ENCODE measurements at places on chromosomes 7 and 10. TPM values are rescaled to one million over a fixed set of nuclear protein-coding genes. Genes with fewer than 3 reads are reported as not detected.

- DNase-seq, result no peak
These were observed 111.1 kb upstream of the GLI3 start for GRCh38 chr7:42348071-42348470.

DNA sequence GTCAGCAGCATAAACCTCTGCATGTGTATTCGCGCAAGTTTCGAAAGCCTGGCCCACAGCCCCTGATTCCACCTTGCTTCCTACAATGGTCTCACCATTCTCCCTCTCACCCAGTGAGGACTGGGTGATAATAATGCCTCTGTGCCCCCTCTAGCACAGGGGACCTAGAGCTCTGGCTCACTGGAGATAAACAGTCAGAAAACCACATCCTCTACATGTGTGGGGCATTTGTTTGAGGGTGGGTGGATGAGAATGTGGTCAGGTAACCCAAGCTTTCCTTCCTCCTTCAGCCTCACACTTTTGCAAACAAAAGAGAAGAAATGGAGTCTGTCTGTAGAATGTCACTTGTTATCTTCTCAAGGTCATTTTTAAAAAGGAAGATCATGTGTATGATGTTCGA, 373.5 kb downstream of the KCNMA1 start:
- DNase-seq, result no peak

GRCh38 chr10:93841961-93842360, 51.8 kb upstream of the SLC35G1 start:
- DNase-seq, result no peak

Gene ICA1
- 33.0 TPM for total RNA-seq

- DNase-seq, result peak; percentile 36
These were observed 32.4 kb downstream of the ITIH5 start for GRCh38 chr10:7634142-7634894.

- no peak for DNase-seq
These were observed 133.6 kb upstream of the COL1A2 start for GRCh38 chr7:94261067-94261466.

DNA sequence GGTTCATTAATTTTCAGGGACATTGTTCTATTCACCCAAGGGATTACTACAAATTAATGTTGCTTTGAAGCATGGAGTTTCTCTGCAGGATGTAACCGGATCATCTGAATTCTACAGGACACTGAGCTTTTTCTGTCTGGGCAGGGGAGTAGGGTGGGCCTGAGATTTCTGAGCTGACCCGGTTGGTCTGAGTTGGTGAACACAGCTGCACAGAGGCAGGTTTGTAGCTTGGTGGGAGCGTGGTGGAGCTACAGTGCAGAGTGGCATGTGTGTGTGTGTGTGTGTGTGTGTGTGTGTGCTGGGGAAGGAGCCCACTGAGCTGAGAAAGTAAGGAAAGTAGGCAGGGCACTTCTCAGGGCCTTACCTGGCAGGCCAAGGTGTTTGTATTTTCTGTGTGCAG, 62.6 kb downstream of the SH2D4B start:
- DNase-seq, result no peak

Gene GRM3
- total RNA-seq, result 2.1 TPM

Gene HOXA2
- total RNA-seq, result 6.5 TPM

GRCh38 chr10:19119191-19119590, 70.6 kb downstream of the MALRD1 start:
- no peak for DNase-seq

DNA sequence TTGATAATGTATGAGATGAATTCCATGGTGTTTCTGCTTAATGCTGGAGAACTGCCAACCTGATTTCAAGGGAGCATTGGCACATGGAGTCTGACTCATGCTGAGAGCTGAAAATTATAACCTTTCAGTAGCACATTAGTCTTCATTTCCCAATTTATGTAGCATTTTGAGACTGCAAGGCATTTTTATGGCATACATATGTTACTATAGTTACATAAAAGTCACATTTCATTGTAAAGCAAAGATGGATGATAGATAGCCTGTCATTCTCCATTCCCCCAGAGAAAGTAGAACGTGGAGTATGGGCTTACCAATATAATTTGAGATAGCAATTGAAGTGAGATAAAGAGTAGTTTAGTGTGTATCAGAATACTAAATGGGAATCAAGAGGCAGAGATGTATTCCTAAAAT, 103.1 kb downstream of the SLC16A9 start:
- DNase-seq, result no peak

DNA sequence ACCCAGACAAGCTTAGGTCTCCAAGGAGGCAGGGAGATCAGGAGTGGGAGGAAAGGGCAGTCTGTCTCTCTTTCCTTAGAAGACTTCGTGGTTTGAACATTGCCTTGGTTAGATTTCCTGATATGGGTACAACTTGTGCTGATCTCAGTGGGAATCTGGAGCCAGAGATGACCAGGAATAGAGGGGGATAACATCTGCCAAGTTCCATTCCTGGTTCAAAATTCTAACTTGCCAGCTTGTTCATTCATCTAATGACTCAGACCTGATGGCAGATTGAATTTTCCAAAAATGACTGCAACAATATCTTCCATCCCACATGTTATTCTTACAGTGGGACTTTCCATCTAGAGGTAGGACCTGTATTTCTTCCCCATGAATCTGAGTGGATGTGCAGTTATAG, 394.3 kb upstream of the PODXL start:
- no peak for DNase-seq

Gene PLEKHS1
- total RNA-seq, result not detected

DNA sequence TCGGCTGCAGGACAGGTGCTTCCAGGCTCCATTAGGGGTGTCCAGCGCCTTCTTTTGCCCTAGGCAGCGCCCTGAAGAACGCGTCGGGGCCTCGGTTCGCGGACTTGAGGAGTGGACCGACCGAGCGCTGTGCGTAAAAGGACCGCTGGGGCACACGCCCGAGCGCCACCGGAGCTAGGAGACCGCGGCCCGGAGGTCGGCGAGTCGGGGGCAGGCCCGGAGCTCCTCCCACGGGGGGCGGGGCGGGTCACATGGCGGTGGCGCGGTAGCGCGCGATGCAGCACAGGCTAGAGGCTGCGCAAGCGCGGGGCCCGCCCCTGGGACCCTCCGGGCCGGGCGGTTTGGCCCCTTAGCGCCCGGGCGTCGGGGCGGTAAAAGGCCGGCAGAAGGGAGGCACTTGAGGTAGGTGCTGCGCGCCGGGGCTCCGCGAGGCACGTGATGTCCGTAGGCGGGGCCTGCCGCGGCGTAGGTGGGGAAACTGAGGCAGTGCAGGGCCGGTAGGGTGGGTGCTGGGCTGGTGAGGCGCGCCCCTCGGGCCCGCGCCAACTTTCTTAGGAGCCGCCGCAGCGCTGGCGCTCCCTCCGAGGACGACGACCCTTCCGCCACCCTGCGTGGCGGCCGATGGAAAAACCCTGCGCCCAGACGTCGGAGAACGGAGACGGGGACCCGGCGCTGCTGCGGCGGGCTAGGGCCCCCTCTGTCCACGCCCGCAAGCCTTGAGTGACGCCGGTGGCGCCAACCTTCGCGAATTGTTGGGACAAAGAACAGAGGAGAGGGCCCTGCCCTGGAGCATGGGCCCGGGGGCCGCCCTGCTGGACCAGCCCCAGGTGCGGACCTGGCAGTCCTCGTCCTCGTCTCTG, at the start of gene PRXL2A:
PRXL2A (plus strand) TSS at position 310 of the 860 bp plus-strand sequence. CDS start 11,917 bp downstream, outside the sequence.
- DNase-seq, result peak; percentile 82

DNA sequence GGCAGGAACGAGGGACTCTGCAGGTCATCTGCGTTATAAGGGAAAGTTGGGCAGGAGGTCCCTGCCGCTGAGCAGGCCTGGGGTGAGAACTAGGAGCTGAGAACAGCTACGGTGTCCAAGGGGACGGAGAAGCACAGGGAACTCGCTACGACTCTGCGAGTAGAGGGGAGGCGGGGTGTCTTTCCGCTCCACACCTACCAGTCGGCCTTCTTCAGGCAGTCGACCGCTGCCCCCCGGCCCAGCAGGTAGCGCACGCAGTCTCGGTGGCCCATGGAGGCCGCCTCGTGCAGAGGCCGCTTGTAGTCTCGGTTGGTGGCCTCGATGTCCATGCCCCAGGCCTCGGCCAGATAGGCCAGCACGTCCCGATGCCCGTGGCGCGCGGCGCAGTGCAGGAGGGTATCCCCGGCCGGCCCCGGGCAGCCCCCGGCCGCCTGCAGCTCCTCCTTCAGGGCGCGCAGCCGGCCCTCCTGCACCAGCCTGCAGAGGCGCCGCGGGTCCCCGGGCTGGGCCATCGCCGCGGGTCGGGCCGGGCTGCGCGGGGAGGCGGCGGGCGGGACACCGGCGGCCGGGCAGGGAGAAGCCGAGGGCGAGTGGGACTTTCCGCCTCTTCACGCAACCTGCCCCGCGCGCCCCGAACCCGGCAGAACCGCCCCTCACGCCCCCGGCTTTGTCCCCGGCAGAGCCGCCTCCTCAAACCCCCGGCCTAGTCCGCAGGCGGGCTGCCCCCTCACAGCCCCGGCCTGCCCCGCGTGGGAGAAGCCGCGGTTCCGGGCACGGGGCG, 660 bp downstream of the ANKRD16 start:
- no peak for DNase-seq

GRCh38 chr7:7808626-7809025, 90.2 kb upstream of the RPA3 start:
- no peak for DNase-seq

DNA sequence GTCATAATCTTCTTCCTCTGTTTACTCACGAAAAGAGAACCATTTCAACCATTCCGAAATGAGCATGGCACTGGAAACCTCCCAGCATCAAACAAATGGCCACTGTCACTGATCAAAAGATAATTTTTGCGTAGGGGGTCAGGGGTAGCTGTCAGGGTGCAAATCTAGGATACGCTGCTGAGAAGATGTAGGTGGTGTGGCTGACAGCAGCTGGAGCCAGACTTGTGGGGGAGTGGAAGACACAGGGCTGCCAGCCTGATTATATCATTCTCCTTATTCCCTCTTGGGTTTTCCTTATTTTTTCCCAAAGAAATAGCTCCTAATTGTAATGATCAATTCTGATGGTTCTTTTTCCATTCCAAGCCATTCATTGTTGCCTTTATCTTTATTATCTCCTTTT, 266.1 kb downstream of the SORCS1 start:
- no peak for DNase-seq

DNA sequence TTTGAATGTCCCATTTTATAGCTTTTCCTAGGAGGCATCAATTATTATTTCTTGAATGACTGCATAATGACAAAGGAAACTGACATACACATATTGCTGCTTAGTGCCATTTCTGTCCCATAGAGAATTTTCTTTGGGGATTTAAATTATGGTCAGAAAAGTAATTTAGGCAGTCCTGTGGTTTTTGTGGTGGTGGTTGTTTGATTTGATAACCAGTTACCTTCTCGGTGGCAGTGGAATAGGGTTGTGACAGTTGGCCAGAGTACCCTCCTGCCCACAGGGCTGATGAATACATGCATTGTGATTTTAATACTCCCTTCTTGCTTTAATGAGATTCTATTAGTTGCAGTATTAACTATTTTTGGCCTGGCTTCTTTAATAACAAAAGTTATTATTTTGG, 6.6 kb upstream of the SGCE start:
- no peak for DNase-seq

- no peak for DNase-seq
These were observed 5.7 kb downstream of the ADARB2 start for GRCh38 chr10:1731592-1731991.

- DNase-seq, result no peak
These were observed 2.9 kb upstream of the CD36 start for GRCh38 chr7:80635533-80635932.

GRCh38 chr7:11642276-11642675, 189.7 kb downstream of the THSD7A start:
- DNase-seq, result no peak

All from uterus (tissue), 4 donors.